Bronchial epithelial cell (primary cell): ENCODE measurements at places on chromosomes 6 and 20. TPM values are rescaled to one million over a fixed set of nuclear protein-coding genes. Genes with fewer than 3 reads are reported as not detected.

The SEMG1 gene
- total RNA-seq: not detected in 2 replicates

The PGC gene
- not detected in 2 replicates for total RNA-seq

The IL17F gene
- not detected in 2 replicates for total RNA-seq

The FABP7 gene
- not detected in 2 replicates for total RNA-seq

The ID4 gene
- total RNA-seq: 1.6 and 2.8 TPM in 2 replicates

GRCh38 chr20:33663161-33664084, 1.3 kb downstream of the C20orf144 start:
- DNase-seq: peak; percentile 49

DNA sequence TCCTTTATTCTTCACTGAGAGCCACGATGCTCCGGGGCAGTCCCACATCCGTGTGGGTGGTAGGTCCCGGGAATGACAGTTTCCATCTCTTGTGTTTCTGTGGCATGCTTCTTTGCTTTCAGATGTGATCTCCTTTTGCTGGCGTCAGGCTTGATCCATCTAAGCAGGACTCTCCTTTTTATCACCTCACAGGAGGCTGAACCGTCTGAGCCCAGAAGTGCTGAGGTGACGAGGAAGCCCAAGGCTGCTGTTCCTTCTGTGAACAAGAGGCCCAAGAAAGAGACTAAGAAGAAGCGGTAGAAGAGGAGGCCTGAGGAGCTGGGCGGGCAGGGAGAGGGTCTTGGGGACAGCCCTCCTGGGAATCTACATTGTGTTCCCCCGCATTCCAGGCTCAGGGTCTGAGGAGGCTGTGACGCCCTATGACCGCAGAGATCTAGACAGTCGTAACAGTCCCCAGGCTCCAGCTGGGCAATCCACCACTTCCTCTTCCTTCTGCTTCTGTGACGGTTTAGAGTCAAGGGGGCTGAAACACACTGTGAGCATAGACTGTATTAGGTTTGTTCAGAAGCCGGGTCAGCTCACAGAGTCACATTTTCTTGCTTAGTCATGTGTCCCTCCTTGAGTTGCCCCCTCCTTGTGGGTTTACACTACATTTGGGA, 26.8 kb downstream of the MANBAL start:
- DNase-seq: no peak

DNA sequence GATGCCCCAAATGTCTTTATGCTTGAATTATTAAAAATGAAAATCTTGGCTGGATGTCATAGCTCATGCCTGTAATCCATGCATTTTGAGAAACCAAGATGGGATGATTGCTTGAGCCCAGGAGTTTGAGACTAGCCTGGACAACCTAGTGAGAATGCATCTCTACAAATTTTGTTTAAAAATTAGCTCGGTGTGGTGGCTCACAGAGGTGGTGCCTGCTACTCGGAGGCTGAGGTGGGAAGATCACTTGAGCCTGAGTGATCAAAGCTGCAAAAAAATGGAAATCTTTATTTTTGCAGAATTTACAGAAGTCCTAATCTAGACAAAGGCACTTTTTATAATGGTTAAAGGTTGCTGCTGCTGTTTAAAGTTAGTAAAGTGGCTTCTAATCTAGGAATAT, 20.0 kb upstream of the COL19A1 start:
- no peak for DNase-seq

GRCh38 chr6:30676660-30677285, 4.0 kb upstream of the DHX16 start:
- DNase-seq: no peak

DNA sequence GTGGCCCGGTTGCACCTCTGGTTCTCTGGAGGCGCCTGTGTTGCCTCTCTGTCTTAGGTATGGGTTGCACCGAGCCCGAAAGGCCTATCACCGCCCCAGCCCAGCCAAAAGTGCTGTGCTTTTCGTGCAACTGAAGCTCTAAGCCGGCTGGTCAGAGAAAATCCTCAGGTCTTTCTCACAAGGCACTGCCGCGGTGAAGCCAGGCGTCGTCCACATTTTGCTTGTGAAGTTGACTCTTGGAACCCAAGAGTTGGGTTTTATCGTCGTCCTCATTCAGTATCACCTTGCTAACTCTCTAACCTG, 726 bp upstream of the EMILIN3 start:
- DNase-seq: no peak

- DNase-seq: no peak
Observed at GRCh38 chr6:53741034-53741823, 53.6 kb upstream of the LRRC1 start.

DNA sequence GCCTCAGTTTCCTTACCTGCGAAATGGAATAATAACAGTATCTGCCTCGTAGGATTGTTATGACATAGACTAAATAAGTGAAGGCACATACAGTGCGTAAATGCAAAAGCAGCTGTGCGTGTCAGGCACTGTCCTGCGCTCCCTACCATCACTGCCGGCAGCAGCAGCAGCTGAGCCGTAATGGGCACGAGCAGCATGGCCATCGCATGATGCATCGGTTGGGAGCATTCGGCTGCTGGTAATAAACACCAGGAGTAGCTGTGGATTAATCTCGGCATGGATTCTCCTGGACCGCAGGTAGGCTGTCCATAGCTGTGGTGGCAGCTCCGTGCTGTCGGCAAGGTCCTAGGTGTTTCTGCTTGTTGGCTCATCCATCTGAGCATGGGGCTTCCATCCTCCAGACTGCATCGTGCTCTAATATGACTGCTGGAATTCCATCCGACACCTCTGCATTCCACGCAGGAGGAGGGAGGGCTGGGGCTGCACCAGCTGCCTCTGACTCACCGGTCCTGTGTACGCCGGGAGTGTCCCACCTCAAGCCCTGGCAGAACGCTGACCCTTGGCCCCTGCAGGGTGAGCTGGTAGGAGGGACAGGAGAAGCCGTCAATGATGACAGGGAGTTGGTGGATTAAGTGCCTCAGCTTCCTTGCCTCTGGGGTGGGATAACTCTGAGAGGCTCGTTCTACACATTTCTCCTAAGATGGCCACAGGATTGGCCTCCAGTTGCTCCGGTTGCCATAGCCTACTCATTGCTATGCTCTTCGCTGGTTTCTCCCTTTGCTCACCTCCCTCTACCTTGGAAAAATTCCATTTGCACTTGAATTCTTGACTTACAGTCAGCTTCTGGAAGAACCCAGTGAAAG, 100.9 kb upstream of the PMEPA1 start:
- peak; percentile 69 for DNase-seq

DNA sequence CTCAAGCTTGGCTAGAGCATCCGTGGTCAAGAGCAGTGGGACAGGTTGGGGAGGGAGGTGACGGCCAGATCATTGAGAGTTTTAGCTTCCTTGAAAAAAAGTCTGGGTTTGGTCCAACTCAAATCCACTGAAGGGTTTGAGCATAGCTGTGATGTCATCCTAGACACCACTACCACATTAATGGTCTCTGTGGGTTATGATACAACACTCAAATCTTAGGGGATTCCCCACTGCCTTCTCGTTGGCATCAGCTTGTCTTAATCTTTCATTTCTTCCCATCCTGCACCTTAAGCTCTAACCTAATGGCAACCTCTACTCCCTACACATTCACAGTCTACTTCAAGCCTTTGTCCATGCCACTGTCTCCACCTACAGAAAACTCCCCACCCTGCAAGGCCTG, 77.3 kb downstream of the BMP6 start:
- DNase-seq: no peak

DNA sequence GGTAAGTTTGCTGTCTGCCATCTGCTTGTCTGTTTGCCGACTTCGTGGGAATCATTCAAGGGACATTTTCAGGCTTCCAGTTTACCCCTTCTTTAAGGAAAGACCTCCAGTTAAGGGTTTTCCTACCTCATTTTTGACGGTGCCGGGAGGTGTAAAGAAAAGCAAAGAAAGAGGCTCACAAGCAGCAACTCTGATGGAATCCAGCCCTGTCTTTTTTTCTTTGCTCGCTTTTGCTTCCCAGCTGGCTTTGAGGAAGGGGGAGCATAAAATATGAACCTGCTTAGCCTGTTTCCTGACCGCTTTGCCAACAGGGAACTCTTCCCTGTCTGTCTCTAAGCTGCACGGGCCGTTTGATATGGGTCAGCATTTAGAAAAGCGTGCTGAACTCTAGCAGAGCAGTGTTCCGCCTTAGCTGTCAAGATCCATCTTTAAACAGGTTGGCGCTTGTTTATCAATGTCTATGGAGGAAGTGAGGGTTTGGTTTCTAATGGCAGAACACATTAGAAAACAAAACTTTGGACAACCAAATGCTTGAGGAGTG, 13.8 kb downstream of the SYTL3 start:
- peak; percentile 75 for DNase-seq

- peak; percentile 58 for DNase-seq
Observed at GRCh38 chr20:11902285-11902697, 15.4 kb upstream of the BTBD3 start.

- DNase-seq: no peak
Observed at GRCh38 chr6:6680526-6680925, 92.0 kb downstream of the LY86 start.

- peak; percentile 76 for DNase-seq
Observed at GRCh38 chr6:133705731-133706130, 183.2 kb upstream of the TCF21 start.

GRCh38 chr6:53333439-53334408, 15.0 kb downstream of the ELOVL5 start:
- DNase-seq: no peak

GRCh38 chr6:128997880-128998279, 114.9 kb downstream of the LAMA2 start:
- no peak for DNase-seq

GRCh38 chr6:37713529-37714119, 15.9 kb upstream of the MDGA1 start:
- peak; percentile 88 for DNase-seq

DNA sequence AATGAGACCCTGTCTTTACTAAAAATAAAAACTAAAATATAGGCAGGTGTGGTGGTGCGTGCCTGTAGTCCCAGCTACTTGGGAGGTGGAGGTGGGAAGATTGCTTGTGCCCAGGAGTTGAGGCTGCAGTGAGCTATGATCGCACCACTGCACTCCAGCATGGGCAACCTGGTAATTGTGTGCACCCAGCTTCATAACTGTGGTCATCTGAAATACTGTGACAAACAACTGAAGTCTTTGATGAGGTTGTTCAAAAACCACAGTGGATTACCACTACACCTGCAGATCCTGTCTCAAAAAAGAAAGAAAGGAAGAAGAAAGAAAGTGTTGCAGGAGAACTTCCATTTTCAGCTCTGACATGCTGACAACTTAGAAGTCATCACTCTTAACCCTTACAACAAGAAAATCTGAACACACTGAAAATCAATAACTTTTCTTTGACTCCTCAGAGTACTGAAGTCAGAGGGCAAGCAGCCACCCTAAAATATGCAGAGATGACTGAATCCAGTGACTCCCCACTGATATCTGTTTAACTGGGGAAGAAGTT, 13.8 kb upstream of the ZBP1 start:
- DNase-seq: no peak

DNA sequence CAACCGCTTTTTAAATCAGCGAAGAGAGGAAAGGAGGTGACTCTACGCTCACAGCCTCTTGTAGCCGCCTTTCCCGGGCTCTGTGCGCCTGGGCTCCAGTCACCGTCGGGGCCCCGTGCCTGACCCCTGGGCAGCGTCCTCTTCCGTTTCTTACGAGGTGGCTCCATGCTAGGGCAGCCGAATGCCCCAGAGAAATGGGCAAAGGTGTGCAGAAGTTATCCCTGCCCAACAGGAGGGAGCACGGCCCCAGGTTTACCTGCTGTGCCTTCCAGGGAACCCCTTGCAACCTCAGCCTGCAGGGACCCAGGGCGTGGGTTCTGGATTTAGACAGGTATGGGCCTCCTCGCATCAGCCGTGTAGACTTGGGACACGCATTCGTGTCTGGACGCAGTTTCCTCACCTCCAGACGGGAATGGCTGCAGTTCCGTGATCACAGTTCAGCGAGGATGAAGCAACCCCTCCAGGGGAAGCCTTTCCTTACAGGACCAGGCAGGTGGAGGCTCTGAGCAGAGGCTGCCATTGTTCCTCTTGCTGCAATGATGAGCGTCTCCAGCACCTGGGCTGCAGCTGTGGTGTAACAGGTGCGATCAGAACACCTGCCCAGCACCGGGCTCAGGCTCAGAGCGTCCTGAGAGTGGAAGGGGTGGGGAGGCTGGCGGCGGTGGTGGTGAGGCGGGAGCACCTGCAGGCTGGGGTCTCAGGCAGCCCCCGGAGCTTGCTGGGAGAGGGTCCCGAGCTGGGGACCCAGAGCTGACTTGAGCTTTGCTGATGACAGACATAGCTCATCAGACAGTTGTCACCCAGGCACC, 81.3 kb upstream of the BHLHE23 start:
- no peak for DNase-seq

DNA sequence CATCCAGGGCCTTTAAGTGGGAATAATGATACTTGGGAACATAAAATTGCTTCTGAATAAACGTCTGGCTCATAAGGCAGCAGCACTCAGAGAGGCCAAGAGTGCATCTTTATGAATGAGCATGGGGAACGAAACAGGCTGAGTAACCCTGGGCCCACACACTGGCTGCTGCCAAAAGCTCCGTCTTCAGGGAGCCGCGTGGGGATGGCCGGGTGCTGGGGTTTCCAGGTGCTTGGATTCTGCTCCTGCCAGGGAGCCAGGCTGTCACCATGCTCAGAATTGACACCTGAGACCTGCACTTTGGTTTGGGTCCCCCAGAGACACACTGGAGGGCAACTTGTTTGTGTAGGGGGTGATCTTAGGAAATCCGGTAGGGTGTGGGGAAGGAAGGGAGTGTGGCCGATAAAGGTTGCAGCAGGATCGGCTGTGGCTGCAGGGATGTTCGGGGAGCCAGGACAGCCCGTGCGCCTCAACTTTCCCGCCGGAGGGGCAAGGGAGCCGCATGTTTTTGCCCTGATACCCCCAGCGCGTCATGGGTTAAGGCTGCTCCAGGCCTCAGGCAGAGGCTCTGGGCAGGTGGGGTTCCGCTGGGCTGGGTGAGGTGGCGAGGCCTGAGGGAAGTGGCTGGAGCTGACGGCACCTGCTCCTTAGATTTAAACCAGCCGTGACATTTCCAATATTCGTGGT, 101.8 kb downstream of the YTHDF1 start:
- no peak for DNase-seq

DNA sequence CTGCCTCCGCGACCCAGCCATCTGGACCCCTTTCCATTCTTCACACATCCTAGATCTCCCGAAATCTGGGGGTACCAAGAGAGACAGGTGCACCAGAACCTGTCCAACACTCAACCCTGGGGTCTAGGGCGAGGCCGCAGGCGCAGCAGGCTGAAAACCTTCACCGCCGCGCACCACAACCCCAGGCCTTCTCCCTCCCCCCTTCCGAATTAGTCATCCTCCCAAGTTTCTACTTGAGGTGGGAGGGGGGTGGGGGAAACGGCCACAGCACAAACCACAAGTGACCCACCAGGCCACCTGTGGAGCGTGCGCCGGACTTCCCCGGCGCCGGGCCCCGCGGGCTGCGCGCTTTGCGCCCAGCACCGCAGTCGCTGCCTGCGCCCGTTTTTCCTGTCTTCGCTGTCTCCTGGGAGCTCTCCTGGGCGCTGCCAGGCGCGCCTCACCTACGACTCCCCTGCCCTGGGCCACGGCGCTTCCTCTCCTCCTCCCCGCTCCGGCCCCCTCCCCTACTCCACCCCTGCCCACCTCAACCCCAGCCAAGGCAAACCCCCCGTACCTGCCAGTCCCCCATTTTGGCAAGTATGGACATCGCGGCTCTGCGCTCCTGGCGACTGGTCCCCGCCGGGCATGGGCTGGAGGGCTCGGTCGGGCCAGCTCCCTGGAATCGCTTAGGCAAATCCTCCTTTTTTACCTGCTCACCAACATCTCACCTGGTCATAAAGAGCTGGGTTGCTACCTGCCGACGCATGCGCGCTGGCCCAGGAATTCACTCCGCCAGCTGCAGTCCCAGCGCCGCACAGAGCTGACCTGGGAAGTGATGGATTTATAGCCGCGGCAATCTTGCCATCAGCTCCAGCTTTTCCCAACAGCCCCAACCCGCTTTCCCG, 4.2 kb upstream of the TFAP2A start:
- DNase-seq: peak; percentile 82

- DNase-seq: no peak
Observed at GRCh38 chr6:44253307-44254101, 3.8 kb downstream of the SLC35B2 start.
